Muscle of leg (tissue), 16 donors: ENCODE measurements at places on chromosomes 5 and 9. TPM values are rescaled to one million over a fixed set of nuclear protein-coding genes. Genes with fewer than 3 reads are reported as not detected.

Gene PCDHGA5
- polyA plus RNA-seq: 2.3 TPM

DNA sequence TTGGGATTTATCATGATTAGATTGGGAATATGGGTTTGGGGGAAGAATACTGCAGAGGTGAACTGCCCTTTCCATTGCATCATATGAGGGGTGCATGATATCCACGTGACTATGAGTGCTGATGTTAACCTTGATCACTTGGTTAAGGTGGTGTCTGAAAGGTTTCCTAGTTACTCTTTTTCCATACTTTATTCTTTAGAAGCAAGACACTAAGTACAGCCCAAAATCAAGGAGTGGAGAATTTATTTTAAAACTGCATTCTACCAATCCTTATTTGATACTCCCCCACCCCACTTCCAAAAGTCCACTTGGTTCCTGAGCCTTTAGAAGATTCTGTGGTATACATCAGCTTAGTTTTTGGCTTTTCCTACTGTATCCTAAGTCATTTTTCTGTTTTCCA lies 20.3 kb upstream of the STOM start:
- no peak overlapping the region for H3K27ac ChIP-seq
- H3K4me3 ChIP-seq: no peak overlapping the region
- no peaks in the 10 kb centered on the region for H3K36me3 ChIP-seq
- no peaks in the 10 kb centered on the region for H3K27me3 ChIP-seq
- no peak for DNase-seq

DNA sequence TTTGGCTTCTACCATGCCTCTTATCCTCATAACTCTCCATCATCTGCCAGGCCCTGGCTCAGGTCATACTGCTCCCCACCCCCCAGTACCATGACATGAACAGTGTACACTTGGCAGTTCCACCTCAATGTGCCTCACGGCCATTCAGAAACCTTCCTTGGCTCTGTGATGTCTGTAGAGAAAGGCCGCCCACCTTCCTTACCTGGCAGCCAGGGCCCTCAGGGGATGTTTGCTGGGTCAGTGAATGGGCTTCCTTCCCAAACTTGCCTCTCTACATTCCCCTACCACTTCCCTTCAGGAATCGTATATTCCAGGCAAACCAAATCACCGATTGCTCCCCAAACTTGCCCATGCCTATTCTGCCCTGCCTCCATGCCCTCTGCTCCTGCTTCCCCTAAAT lies 101.1 kb downstream of the PSD2 start:
- H3K4me1 ChIP-seq: peaks cover 27% of the 10 kb centered on the region
- H3K27ac ChIP-seq: no peak overlapping the region

Gene LRRC19
- 0.15 TPM for polyA plus RNA-seq

DNA sequence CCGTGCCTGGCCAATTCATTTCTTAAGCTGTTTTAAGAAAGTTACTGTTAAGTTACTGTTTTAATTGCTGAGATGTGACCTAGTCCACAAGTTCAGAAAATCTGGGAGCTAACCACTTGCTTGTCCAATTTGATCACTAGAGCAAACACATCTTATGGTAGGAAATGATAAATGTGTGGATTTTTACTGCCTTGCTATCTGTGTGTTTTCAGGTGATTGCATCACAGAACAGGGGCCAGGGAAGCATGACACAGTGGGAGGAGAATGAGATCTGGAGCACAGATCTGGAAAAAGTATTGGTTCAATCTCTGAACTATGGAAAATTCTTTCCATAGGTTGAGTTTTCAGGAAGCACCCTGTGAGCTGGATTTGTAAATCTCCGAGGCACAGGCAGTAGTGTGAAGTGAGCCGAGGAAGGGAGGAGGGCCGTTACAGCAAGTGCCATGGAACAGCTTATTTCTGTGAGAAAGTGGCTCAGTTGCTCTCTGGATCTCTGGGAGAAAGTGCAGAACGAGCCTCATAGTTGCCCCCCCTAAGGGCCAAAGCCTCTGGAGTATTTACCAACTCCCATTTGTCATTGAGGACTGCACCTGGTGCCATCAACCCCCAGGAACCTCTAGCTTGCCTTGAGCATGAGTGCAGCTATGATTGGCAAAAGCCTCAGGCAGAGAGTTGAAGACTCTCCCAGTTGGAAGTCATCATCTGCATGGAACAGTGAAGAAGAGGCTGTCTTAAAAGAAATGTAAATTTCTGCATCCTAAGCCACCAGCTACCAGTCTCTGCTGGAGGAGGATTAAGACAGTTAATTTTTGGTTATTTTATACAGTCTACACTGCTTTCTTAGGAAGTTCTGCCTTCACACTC lies 161.8 kb upstream of the CLINT1 start:
- H3K27ac ChIP-seq: no peak overlapping the region
- H3K36me3 ChIP-seq: no peaks in the 10 kb centered on the region
- DNase-seq: peak; percentile 15
- no peaks in the 10 kb centered on the region for H3K27me3 ChIP-seq
- H3K4me1 ChIP-seq: no peaks in the 10 kb centered on the region
- no peak overlapping the region for H3K4me3 ChIP-seq

Gene PCDHA11
- polyA plus RNA-seq: 0.09 TPM

Gene SUSD3
- 2.7 TPM for polyA plus RNA-seq

DNA sequence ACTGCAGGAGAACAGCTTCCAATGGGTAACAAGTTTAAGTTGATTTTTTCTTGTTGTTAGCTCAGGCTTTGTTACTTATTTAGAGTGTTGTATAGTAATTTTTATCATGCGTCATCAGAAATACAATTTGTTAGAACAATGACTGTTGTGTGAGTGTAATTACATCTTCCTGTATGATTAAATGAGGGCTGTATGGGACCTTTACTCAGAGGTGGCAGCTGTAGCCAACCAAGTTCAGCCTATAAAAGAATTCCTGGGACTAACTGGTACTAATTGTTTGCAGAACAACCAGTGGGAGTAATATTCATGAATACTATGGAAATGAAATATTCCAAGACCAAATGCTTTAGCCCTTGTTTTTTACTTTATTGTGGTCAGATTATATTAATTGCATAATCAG lies 30.8 kb upstream of the TJP2 start:
- no peak overlapping the region for H3K27ac ChIP-seq
- H3K4me3 ChIP-seq: no peak overlapping the region
- H3K27me3 ChIP-seq: no peaks in the 10 kb centered on the region
- no peaks in the 10 kb centered on the region for H3K36me3 ChIP-seq
- no peak for DNase-seq
- no peaks in the 10 kb centered on the region for H3K4me1 ChIP-seq

DNA sequence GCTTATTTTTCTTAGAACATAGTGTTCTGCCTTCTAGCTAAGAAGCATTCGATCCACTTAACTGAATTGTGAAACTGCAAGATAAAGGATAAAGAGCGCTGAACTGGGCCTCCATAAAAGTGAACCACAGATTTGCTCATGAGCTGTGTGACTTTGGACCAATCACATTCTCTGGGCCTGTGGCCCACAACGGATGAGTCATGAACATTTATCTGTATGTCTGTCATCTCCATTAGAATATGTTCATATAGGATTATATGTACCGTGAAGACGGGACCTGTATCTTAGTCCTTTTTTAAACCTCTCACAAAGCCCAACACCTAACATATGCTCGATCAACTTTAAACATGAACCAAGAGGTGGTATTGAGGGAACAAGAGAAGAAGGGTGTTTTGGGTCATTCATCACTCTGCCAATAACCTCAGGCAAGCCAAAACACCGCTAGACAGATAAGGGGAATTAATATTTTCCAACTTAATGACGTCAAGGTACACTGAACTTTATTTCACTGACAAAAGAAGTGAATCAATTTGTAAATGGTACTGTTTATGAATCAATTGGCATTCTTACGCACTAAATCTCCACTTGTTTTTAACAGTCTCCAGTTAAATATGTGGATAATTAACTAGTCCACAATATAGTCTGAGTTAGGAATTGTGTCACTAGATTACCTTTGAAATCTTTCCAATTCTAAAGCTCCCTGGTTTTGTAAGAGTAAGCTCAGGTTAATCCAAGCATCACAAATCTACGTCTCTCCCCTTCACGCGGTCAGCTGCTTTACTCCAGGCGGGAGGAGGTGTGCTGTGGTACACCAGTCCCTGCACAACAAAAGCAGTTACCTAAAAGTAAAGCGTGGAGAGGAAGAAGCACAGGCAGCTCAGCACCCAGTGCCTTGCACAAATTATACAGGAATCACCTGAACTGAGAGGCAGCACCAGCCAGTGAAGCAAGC lies 1.6 kb downstream of the TMEM245 start:
- peaks cover 14% of the 10 kb centered on the region for H3K4me1 ChIP-seq
- no peaks in the 10 kb centered on the region for H3K36me3 ChIP-seq
- H3K4me3 ChIP-seq: peak overlapping the region; percentile 73
- H3K27me3 ChIP-seq: no peaks in the 10 kb centered on the region

Gene SHROOM1
- 2.7 TPM for polyA plus RNA-seq

DNA sequence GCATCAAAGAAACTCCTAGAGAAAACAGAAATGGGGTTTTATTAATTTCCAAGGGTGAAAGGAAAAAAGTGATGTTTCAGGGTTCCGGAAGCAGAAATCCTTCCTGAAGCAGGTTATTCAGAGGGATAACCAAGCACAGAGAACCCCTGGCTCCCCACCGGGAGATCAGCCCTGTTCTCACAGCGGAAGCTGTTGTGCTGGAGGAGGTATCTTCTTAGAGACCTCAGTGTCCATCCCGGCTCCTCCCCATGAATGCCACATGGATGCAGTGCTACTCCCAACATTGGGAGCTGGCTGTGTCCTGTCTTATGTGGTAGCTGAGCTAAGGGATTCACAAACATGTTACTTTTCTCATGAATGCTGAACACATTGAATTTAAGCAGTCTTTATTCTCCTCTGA lies 80.9 kb upstream of the IRX2 start:
- H3K27me3 ChIP-seq: peaks cover 7% of the 10 kb centered on the region
- no peaks in the 10 kb centered on the region for H3K36me3 ChIP-seq
- no peak for DNase-seq
- no peak overlapping the region for H3K27ac ChIP-seq
- no peaks in the 10 kb centered on the region for H3K4me1 ChIP-seq

Gene SLC36A3
- not detected for polyA plus RNA-seq

- H3K36me3 ChIP-seq: no peaks in the 10 kb centered on the region
- DNase-seq: peak; percentile 72
- H3K4me1 ChIP-seq: peaks cover 5% of the 10 kb centered on the region
- no peaks in the 10 kb centered on the region for H3K27me3 ChIP-seq
These were observed 72.8 kb downstream of the MED27 start for GRCh38 chr9:132006677-132007370.

DNA sequence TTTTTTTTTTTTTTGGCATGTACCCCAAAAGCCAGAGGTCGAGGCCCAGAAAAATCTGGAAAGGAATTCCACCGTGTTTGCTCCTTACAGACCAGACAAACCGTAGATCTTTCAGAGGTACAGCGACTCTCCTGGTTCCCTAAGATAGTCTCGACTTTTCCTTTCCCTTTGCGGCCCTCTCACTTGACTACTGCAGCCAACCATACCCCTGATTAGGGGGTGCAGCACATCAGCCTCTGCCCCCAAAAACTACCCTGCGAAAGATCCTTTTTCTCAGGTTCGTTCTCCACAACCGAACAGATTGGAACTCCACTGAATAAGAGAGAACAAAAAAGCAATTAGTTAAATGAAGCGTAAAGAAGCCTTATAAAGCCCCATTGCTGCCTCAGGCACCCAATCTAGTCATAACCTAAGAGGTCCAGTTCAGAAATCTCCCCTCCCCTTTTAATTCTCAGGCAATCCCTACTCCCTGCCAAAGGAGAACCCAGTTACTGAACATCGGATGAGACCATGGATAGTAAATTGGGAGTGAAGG lies 379 bp upstream of the TICAM2 start:
- H3K4me1 ChIP-seq: peaks cover 20% of the 10 kb centered on the region
- no peak for DNase-seq
- peak overlapping the region; percentile 86 for H3K27ac ChIP-seq
- no peaks in the 10 kb centered on the region for H3K27me3 ChIP-seq
